ENCODE measurements at places on chromosomes 12 and 14.

DNA sequence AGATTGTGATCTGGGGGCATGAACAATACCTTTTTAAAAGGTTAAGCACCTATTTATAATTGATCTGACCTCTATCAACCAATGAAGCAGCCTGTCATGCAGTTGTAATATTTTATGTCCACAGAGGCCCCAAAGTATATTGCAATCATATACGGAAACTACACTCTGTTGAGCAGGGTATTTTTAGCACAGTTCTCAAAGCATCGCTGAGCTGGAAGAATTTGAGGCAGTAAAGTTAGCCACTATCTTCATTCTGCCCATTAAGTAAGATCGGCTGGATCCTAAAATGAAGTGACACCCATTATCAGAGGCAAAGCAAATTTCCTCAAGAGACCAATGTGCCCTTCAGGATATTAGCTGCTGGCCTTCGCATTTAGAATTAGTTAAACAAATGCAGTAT lies 47.7 kb upstream of the GRIP1 start:
- no peak for DNase-seq

GRCh38 chr12:51364001-51364400 lies 17.5 kb upstream of the CELA1 start:
- DNase-seq = no peak

DNA sequence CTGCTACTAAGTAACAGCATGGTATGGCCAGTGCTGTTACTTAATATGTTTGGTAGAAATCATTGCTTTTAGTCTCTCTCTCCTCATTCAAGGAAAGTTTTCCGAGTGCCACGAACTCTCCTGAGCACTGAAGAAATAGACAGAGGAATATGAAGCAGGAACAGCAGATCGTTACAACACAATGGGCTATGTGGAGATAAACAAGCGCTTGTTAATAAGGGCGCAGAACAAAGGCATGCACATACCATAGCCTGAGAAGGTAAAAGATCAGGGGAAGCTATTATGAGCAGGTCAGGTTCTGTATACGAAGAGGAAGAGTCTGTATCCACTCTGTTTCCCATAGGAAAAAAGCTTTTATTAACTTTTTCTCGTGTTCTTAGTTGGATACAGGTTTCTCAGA lies 156.2 kb upstream of the CPNE8 start:
- DNase-seq = no peak

GRCh38 chr14:100587086-100587762 lies at the start of gene BEGAIN:
TSS of gene BEGAIN (minus strand) at chr14:100587417. CDS start at chr14:100587290, 127 bp downstream.
- no peak for DNase-seq

- no peak for DNase-seq
These were observed 294.8 kb upstream of the SOX5 start for GRCh38 chr12:24244231-24244630.

GRCh38 chr12:6735448-6736191 lies 11.8 kb downstream of the COPS7A start:
- peak; percentile 63 for DNase-seq

GRCh38 chr12:26919216-26919555 lies 18.6 kb downstream of the INTS13 start:
- peak; percentile 61 for DNase-seq

DNA sequence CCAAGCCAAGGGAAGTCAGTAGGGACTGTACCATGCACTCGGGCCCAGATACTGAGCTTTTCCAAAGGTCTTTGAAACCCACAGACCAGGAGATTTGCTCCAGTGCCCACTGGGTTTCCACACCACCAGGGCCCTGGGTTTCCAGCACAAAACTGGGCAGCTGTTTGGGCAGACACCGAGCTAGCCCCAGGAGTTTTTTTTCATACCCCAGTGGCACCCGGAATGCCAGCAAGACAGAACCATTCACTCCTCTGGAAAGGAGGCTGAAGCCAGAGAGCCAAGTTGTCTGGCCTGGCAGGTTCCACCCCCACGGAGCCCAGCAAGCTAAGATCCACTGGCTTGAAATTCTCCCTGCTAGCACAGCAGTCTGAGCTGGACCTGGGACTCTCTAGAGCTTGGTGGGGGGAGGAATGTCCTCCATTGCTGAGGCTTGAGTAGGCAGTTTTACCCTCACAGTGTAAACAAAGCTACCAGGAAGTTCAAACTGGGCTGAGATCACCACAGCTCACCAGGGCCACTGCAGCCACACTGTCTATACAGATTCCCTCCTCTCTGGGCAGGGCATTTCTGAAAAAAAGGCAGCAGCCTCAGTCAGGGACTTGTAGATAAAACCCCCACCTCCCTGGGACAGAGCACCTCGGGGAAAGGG lies 793.7 kb downstream of the RPS29 start:
- no peak for DNase-seq

GRCh38 chr14:94581127-94581999 lies at the start of gene SERPINA5:
TSS of gene SERPINA5 (plus strand) at chr14:94581426. CDS start at chr14:94587363, 5,937 bp downstream.
- DNase-seq = no peak

DNA sequence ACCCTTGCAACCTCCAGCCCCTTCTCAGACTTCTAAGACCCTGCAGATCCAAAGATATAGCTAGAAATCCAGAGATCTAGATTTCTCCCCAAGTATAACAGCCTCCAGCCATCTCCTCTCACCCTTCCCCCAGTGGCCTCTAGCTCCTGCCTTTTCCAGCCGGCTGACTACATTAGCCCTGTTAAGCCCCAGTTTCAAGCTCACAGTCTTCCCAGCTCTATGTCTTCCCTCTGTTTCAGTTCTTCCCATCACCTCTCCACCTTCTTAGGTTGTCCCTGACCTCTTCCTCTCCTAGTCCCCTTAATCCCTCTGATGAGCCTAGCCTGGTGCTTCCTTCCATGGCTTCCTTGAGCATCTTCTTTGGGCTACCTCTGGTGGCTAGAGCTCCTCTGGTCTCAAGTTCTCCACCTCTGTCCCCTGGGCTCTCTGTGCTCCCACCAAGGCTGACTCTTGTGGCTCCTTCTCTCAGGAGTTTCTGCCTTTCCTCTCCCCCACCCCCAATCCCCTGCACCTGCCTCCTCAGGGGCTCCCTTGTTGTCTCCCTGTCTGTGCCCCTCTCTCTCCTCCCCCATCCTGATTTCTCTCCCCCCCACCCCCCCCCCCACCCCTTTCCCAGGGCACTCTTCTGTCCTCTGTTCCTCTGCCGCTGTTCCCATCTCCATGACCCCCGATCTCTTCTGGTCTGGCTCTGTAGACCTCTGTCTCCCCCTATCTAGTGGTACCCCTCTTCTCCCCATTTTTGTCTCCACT lies 816 bp upstream of the GDF11 start:
- DNase-seq = no peak

DNA sequence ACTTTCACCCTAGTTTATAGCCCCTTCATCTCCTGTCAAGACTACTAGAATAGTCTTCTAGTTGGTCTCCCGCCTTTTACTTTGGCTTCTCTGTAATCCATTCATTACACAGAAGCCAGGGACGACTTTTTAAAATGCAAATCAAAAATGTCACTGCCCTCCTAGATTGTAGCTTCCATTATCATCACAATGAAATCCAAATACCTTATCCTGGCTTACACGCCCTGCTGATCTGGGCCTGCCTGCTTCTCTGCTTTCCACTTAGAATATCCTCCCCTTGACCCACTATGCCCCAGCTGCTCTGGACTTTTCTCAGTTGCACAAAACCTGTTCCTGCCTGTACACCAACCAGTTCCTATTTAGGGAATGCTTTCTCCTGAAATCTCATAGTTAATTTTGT lies 4.5 kb upstream of the EEA1 start:
- DNase-seq = no peak

DNA sequence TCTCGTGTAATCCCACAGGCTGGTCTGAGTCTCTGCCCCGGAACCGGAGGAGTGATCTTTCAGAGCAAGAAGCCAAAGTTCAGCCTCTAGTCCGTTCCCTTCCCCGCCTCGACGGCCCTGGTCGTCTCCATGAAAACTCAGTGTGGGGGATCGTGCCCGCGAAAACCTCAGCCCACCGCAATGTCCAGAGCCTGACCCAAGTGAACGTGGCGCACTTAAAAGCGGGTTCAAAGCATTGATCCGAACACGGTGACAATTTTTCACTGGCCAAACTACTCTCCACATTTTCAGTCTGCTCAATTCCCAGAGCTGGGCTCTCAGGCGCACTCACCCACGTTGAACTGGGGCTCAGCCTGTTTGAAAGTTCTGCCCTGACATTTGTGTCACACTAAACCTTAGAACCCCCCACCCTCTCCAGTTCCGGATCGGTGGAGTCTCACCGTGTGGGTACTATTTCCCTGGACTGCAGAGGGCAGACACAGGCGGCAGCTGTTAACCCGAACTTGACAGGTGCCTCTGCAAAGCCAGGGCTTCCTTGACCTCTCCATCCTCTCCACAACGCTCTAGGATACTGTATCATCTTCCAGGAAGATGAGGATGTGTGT lies 886 bp upstream of the PRICKLE1 start:
- DNase-seq = no peak

DNA sequence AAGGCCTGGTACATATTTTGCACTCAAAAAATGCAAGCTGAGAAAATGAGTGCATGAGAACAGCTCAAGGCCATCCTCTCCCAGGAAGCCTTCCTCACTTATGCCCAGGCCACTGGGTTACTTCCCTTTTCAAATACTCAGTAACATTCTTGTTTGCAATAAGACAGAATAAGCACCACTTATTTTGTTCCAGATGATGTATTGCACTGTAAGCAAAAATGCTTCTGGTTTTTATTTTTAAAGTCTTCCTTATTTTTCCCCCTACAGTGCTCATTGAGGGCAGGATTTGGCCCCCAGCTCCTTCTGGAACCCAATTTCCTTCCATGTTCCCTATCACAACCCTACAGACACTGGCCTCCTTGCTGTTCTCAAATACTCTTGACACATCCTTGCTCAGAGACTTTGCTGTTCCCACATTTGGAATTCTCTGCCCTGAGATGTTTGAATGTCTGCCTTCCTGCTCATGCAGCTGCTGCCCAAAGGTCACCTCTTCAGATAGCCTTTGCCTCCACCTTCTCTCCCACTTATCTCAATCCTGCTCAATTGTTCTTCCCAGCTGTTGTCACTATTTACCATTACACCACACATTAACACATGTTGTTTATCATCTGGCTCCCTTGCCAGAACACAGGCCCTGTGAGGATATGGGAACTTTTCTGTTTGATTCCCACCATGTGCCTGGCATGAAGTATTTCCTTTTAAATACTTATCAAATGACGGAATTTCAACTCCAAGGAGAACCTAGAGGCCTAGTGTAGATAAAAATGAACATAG lies 49.9 kb downstream of the IFNG start:
- DNase-seq = no peak

- DNase-seq = no peak
These were observed 884.3 kb downstream of the GALC start for GRCh38 chr14:87108726-87109125.

- DNase-seq = no peak
These were observed 336.4 kb downstream of the CACNA1C start for GRCh38 chr12:2389079-2389790.

- DNase-seq = no peak
These were observed 21.7 kb upstream of the KRT83 start for GRCh38 chr12:52342781-52343490.

- DNase-seq = no peak
These were observed at the start of gene HAL for GRCh38 chr12:95996034-95996658. TSS of gene HAL (minus strand) at chr12:95996344. CDS start at chr12:95995910, 434 bp downstream.

GRCh38 chr12:51528852-51529650 lies 62.0 kb upstream of the SCN8A start:
- no peak for DNase-seq

DNA sequence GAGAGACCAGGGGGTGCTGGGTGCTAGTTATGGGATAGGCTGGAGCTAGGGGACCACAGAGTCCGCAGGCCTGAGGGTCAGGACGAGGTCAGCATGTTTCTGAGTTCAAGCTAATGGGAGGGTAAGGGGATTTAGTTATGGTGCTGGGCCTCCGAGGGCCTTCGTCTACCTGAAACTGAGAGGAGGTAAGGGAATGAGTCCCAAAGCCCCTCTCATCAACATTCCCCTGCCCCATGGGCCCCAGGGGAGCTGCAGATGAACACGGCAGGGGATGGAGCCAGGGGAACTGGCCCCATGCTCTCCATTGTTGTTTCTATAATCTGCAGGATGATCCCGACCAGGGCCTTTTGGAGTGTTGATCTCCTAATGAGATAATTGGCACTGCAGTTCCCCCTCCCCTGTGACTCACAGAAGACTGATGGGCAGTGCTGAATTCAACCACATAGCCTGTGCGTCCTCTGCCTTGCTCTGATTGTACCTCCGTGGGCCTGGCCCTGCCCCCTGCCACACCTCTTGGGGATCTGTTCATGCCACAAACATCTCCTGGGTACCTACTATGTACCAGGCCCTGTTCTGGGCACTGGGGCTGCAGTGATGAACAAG lies 21.4 kb downstream of the FAIM2 start:
- DNase-seq = no peak

- DNase-seq = no peak
These were observed 418.2 kb downstream of the BCAT1 start for GRCh38 chr12:24530689-24531088.

GRCh38 chr14:24151404-24152080 lies 4.2 kb downstream of the RNF31 start:
- no peak for DNase-seq

GRCh38 chr14:20743556-20743955 lies 2.1 kb upstream of the EDDM3A start:
- no peak for DNase-seq

DNA sequence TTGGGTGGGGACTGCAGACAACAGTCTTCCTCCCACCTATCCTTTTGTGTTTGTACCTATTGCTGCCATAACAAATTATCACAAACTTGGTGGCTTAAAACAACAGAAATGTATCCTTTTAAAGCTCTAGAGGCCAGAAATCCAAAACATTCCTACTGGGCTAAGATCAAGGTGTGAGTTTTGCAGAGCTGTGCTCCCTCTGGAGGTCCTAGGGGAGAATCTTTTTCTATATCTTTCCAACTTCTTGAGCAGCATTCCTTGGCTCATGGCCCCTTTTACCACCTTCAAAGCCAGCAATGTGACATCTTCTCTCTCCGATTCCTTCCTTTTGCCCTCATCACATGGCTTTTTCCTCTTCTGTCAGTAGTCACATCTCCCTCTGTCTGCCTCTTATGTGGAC lies 190.6 kb downstream of the TTC8 start:
- no peak for DNase-seq

DNA sequence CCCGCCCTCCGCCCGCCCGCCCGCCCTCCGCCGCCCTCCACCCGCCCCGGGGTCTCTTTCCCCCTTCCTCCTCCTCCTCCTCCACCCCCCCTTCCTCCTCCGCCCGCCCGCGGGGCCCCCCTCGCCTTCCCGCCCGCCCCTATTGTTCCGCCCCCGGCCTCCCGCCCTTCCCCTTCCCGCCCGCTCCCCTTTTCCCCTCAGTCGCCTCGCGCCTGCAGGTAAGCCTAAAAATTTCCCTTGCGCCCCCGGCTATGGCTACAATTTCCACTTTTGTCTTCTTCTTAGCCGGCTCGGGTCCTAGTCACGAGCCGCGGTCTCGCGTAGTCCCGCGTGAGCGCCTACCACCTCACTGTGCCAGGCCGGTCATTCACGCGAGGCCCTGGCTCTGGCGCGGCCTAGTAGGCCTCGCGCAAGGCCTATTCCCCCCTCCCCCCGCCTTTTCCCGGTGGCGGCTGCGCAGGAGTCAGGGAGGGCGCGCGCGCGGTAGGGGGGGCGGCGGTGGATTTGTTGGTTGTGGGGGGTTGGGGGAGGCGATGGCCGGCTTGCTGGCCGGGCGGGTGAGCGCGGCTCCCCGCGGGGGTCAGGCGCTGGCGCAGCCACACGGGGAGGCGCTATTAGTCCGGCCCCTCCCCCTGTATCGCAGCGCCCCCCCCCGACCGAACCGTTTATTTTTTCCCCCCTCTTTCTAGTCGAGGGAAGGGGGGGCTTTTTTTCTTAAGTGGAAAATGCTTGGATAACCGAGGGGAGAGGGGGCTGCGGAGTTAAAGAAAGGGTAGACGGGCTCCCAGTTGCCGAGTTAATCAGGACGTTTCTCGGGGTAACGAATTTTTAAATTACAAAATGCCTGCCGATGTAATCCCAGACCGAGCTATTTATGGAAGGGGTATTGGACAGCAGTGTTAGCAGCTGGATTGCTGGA lies 516 bp downstream of the PCBP2 start:
- DNase-seq = peak; percentile 89

All from midbrain (tissue), 1 donor.